LNCaP clone FGC (cell line): ENCODE measurements at places on chromosomes 5 and 9.

- no peak for DNase-seq
Observed at GRCh38 chr9:36278243-36278642, 20.0 kb upstream of the GNE start.

DNA sequence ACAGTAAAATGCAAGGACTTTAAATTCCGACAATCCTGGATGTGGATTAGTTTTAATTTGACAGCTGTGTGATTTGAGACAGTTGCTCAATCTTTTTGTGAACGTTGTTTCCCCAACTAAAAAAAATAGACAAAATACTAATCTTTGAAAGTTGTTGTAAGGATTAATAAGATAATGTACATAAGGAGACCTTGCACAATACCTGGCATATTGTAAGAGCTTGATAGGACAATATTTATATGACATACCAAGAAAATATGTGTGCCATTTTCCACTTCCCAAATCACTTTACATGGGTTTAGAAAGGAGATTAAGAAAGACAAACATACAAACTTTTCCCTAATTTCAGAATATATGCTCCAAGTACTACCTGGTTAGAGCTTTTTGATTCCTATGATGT, 25.3 kb downstream of the ARRDC3 start:
- DNase-seq, result no peak

DNA sequence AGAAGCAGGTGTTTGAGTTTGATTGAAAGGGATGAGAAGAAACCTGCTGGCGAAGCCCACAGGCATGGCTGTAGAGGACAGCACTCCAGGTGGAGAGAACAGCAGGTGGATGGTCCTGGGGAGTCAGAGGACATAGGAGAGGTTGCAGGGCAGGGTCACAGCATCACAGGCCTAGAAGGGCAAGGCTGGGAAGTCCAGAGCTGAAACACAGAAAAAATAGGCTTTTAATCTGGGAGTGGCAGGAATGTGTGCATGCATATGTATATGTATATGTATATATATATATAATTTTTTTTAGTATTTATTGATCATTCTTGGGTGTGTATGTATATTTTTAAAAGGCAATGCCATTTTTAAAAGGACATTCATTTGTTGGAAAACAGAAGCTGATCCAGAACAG, 118.4 kb downstream of the ADAMTS16 start:
- no peak for DNase-seq

GRCh38 chr5:71537687-71538086, 49.5 kb upstream of the MCCC2 start:
- no peak for DNase-seq

DNA sequence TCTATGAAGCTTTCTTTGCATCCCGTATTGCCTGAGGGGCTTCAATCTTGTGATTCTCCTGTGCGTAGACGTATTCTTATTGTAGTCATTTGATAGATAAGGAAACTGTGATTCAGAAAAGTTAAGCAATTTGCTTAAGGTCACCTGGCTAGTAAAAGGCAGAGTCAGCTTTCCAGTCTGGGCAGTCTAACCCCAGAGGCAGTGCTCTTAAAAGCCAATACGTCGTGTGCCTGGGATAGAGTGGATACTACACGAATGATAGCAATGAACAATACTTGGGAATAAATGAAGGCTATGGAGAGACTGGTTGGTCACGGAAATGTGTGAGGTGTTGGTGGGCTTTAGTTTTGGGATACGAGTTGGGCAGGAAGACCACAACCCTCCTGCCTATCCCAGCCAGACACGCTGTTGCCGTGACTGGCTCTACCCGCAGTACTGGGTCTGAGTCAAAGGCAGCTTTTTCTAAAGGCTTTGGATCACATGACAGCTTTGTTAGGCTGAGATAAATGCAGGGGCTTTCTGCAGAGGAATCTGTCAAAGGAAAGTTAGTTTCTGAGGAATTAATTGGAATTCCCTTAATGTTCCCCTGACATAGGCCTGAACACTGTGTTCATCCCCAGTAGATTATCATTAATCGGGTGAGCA, 302.6 kb downstream of the KIF4B start:
- no peak for DNase-seq

DNA sequence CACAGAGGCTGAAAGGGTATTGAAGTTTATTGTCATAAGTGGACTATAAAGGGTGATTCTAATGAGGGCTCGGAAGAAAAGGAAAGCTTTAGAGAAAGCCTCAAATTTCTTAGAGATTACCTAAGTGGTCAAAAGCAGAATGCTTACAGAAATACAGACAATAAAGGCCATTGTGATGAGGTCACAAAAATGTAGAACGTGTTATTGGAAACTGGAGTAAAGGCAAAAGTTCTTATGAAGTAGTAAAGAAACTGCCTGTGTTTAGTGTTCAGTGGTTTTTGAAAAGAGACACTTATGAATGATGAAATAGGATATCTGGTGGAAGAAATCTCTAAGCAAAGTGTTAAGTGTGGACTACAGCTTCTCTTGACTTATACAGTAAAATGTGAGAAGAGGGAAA, 726.9 kb downstream of the DNAH5 start:
- no peak for DNase-seq

DNA sequence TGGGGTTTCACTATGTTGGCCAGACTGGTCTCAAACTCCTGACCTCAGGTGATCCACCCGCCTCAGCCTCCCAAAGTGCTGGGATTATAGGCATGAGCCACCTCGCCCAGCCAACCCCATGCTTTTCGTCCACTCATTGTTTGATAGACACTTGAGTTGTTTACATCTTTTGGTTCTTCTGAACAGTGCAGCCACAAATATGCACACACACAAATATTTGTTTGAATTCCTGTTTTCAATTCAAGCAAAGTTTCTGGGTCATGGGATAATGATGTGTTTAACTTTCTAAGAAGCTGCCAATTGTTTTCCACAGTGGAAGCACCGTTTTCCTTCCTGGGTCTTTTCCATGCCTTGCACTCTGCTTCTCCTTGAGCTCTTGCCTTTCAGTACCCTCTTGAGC, 6.8 kb upstream of the PAEP start:
- DNase-seq, result peak; percentile 10

DNA sequence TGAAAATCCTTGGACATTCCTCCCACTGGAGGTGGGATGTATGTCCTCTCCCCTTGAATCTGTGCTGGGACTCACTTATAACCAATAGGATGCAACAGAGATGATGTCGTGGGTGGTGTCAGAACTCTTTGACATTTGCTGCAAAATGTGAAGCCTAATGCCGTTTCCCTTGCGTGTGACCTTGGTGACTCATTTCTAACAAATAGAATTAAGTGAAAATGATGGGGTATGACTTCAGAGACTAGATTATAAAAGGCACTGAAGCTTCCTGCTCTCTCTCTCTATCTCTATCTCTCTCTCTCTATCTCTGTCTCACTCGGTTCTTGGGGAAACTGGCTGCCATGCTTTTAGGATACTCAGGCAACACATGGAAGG, 126.1 kb upstream of the STC2 start:
- DNase-seq, result no peak

- DNase-seq, result peak; percentile 43
Observed at GRCh38 chr9:127075624-127076372, 46.6 kb downstream of the ANGPTL2 start.

GRCh38 chr9:87765521-87765920, 39.6 kb downstream of the CTSL start:
- no peak for DNase-seq

DNA sequence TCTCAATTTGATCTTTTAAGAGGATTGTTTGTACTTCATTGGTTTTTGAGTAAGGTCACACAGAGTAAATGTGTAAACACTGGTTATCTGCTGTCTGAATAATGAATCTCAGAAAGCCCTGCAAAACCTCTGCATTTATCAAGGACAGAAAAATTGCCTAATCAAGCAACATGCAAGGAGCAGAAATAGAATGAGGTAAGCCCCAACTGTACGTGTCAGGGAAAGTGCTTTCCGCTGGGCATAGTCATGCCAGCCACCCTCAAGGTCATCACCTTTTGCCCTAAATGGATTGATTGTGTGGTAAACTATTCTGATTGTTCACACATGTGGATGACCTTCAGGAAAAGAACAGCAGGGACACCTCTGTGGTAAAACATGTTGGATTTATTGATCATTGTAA, 376.9 kb upstream of the KCNN2 start:
- DNase-seq, result no peak

- DNase-seq, result peak; percentile 47
Observed at GRCh38 chr9:89878687-89879086, 273.9 kb downstream of the GADD45G start.

GRCh38 chr5:111003623-111004022, 67.9 kb upstream of the TSLP start:
- DNase-seq, result no peak

DNA sequence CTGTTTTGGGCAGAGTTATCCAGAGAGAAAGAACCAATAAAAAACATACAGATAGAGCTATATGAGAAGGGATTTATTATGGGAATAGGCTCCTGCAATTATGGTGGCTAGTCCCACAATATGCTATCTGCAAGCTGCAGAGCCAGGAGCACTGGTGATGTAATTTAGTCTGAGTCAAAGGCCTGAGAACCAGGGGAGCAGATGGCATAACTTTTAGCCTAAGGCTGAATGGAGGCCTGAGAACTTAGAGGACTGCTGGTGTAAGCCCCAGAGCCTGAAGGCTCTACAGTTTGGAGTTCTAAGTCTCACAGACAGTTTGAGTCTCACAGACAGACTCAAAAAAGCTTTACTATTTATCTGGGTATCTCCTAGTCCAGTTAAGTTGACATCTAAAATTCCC, 263.8 kb downstream of the FBXL7 start:
- no peak for DNase-seq

DNA sequence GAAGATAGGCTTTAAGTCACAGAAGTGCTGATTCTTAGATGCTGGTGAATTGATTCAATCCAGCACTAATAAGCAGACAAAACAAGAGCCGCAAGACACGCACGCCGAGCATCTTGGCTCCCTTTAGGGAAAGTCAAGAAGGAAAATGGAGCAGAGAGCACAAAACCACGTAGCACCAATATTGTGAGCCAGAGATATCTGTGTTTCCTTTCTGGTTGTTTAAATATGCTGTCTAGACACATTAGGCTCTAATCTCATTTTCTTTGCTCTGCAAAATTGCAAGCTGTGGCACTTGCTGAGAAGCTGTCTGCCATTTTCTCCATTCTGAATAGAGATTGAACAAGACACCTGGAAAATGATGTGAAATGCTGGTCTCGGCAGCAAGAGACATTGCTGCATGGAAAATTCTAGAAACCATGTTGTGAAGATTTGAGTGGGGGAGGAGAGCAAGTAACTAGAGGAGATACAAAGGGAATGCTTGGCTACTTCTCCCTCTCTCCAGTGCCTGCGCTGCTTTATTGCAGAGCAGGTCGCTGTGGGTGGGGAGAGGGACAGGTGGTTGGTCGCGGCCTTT, 336.3 kb downstream of the MED10 start:
- no peak for DNase-seq

- peak; percentile 38 for DNase-seq
Observed at GRCh38 chr9:73869264-73869663, 627.9 kb upstream of the RORB start.

DNA sequence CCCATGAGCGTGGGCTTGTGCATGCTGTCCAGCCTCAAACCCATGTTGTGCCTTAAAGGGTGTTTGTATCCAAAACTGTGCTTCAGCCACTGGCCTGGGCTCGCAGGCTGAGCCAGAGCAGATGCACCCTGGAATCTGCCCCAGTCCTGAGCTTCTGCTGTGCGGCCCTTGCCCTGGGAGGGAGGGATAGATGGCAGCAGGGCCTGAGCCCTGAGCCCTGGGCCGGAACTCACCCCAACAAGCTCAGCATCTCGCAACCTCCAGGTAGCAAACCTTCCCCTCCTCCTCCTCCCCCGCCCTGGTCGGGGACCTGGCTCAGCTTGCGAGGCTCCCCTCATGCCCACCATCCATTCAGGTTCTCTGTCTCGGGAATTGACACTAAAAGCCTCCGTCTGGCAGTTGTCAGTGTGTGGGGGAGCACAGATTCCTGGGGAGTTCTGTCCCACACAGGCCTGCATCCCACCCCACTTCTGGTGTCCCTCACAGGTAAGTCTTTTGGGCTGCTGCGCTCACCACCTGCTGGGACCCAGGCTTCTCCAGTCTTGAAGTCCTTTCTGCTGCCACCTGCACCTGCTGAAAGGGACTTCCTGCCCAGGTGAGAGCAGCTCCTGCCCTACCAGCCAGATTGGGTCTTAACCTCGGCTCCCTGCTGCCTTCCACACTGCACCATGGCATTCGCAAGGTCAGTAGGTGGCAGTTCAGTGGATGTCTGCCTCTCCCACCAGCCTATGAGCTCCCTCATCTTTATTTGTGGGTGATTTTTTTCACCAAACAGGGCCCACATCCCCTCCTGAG, 55.2 kb upstream of the OLFM1 start:
- DNase-seq, result no peak

- no peak for DNase-seq
Observed at GRCh38 chr5:156400231-156400986, 73.4 kb downstream of the SGCD start.

DNA sequence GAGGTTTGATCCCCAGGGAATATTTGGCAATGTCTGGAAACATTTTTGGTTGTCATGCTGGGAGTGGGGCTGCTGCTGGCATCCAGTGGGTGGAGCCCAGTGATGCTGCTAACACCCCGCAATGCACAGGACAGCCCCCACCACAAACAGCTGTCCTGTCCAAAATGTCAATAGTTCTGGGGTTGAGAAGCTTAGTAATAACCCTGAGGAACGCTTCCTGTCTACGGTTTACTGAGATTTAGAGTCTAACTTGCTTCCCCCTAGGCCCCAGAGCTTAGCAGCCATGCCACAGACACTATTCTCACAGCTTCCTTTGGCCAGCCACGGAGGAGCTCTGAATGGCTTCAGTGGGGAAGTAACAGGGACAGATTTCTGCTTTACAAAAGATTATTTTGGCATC, 66.5 kb downstream of the MSX2 start:
- DNase-seq, result no peak

DNA sequence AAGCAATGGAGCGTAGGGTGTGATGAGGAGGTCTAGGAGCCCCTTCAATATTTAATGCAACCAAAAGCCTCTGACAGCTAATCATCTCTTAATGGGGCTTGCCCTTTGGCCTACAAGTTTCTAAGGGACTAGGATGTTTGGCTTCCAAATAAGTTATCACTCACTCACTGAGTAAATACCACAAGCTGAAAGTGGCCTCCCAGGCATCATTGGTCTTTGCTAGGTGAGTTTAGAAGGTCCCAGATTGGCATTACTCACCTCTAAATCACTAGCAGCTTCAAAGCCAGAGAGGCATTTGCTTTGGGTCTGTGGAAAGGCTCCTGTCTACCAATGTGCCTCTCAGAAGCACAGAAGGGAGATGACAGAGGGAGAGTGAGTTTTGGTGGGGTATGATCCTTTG, 344.2 kb downstream of the NTRK2 start:
- DNase-seq, result no peak

GRCh38 chr5:135592312-135593045, 13.7 kb upstream of the CXCL14 start:
- DNase-seq, result no peak

DNA sequence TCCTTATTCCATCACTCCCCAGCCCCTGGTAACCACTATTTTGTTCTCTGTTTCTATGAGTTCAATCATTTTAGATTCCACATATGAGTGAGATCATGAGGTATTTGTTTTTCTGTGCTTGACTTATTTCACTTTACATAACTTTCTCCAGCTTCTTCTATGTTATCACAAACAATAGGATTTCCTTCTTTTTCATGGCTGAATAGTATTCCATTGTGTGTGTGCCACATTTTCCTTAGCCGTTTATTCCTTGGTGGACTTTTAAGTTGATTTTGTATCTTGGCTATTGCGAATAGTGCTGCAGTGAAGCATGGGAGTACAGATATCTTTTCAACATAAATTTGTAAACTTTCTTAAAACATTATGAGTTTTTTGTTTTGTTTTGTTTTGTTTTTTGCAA, 15.1 kb downstream of the SYK start:
- DNase-seq, result no peak

GRCh38 chr9:880725-881124, 39.2 kb downstream of the DMRT1 start:
- no peak for DNase-seq
